Sigmoid colon (tissue), 7 donors: ENCODE measurements at places on chromosomes 5 and 9. TPM values are rescaled to one million over a fixed set of nuclear protein-coding genes. Genes with fewer than 3 reads are reported as not detected.

DNA sequence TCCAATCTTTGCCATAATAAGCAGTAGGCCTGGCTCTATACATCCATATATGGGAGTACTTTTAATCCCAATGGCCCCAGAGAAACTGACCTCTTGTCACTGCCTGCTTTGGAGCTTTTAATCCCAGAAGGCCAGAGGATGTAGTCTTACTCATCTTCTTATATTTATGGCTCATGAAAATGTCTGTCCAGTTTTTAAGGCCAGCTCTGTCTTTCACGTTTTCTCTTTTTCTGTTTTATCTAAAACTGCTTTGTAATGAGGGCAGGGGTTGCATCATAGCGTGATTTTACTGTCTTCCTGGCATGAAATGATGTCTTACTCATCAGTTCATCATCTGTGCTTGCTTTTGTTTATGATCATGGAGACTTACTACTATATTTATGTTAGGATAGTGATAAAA lies 1094.9 kb downstream of the MAT2B start:
- H3K27me3 ChIP-seq: no peaks in the 10 kb centered on the region
- no peak overlapping the region for H3K27ac ChIP-seq
- H3K4me3 ChIP-seq: no peak overlapping the region
- H3K4me1 ChIP-seq: no peaks in the 10 kb centered on the region
- H3K36me3 ChIP-seq: no peaks in the 10 kb centered on the region

GRCh38 chr9:113593682-113594281 lies 130.3 kb downstream of the RGS3 start:
- no peaks in the 10 kb centered on the region for H3K27me3 ChIP-seq
- peak overlapping the region; percentile 85 for H3K27ac ChIP-seq
- DNase-seq: peak; percentile 97
- peaks cover 17% of the 10 kb centered on the region for H3K36me3 ChIP-seq

DNA sequence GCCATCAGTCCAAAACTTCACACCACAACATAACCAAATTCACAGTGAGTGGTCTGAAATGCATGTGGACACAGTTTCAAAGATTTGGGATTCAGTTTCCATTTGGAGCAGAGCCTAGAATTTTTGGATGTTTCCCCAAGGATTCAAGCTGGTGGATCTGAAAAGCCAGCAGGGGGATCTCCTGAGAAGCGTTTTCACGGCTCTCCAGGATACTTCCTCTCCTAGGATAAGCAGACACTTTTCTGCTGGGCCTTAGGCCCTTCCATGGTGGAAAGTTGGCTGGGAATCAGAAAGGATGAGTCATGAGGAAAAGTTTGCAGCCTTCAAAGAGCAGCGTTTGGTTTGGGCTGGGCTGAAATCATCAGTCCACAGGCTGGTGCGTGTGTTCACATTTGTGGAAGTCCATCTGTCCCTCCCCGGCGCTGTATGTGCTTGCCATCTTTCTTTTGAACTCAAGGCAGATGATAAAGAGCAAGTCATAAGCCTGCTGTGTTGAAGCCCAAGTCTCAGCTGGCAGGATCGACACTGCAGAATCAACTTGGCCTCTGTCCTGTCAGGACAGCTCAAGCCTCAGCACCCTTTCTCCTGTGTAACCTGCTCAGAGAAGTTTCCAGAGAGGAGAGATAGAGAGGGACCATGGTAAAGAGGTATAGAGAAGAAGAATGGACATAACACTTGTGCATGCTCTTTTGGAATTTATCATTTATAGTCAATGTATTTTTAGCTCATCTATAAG lies 152.6 kb upstream of the MSX2 start:
- no peaks in the 10 kb centered on the region for H3K27me3 ChIP-seq
- no peaks in the 10 kb centered on the region for H3K36me3 ChIP-seq
- DNase-seq: peak; percentile 81
- no peak overlapping the region for H3K4me3 ChIP-seq

DNA sequence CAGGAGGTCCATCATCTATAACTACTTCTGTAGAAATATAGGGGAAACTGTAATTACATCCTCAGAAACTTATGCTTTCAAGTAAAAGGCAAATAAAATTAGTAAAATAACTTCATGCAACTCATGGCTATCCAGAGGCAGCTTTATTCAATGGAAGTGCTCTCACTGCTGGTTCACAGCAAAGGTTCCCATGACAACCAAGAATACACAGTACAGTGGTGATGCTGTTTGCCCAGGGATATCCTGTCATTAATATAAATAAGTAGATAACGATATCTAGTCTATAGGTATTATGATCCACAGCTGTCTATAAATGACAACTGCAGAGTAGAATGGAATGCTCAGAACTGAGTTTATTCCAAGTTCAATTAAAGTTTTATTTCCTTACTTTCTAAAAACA lies 390.3 kb downstream of the PDE4D start:
- no peaks in the 10 kb centered on the region for H3K27me3 ChIP-seq
- H3K36me3 ChIP-seq: no peaks in the 10 kb centered on the region
- H3K4me3 ChIP-seq: no peak overlapping the region
- H3K4me1 ChIP-seq: no peaks in the 10 kb centered on the region
- no peak for DNase-seq

DNA sequence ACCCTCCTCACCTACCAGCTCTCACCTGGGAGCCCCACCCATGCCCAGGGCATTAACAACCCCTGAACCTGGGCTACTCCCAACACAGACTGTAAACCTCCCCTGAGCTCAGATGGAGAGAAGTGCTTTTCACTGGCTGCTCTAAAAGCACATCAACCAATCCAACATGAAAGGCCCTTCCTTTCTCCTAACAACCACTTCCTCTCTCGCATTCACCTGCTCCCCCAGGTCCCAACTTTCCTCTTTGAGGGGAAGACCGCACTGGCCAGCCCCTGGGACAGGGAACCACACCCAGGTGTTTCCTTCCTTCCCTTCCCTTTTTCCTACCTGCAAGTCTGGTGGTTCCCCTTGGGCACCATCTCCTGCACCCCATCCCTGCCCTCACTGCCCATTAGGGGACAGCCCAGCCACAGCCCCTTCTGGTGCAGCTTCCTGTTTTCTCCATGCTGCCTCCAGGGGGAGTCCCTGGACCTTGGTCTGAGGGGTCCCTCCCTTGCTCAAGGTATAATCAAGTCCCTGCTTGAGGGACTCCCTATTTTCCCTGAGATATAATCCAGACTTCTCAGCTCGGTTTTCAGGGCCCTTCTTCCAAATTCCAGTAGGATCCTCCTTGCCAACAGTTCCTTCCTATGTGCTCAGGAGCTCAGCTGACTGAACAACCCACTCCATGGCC lies 30.5 kb upstream of the DAB2IP start:
- peak overlapping the region; percentile 63 for H3K27ac ChIP-seq
- no peaks in the 10 kb centered on the region for H3K36me3 ChIP-seq
- no peak overlapping the region for H3K4me3 ChIP-seq
- DNase-seq: no peak
- no peaks in the 10 kb centered on the region for H3K27me3 ChIP-seq

GRCh38 chr5:160905285-160905684 lies 53.3 kb upstream of the ATP10B start:
- H3K4me1 ChIP-seq: no peaks in the 10 kb centered on the region
- H3K27me3 ChIP-seq: no peaks in the 10 kb centered on the region
- H3K27ac ChIP-seq: no peak overlapping the region
- no peak for DNase-seq

DNA sequence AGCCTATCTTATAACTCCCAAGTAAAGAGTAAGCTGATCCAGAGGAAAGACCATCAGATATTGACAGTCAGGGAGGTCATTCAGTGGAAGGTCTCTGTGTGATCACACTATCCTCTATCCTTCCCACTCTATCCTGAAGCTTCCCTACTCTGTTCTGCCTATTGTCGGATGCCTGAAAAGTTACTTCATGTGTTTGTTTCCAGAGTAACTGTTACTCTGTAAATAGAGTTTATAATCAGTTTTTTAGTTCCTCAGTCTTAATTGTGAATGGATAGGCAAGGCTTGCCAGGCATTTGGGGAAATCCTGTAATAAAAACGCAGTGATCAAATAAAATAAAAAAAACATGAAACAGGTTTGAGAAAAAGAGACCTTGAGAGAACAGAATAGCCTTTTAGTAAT lies 79.8 kb downstream of the XRCC4 start:
- no peak overlapping the region for H3K27ac ChIP-seq
- no peak for DNase-seq
- H3K36me3 ChIP-seq: no peaks in the 10 kb centered on the region
- no peaks in the 10 kb centered on the region for H3K27me3 ChIP-seq

DNA sequence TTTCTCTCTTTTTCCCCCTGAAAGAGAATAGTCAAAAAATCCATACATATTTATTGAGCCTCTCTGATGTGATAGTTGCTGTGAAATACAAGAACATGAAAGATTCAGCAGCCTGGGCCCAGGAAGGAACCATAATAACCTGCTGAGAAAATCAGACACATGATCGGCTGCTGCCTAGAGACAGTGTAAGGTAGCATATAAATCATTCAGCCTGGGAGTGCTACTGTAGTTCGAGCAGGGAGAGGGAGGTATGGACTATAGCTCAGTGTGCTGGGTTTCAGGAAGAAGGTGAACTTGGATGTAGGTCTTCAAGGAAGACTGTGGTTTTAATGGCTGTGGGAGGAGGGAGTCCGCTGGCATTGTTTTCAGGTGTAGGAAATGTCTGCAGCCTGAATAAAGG lies 469.1 kb downstream of the RAB3C start:
- no peaks in the 10 kb centered on the region for H3K36me3 ChIP-seq
- H3K4me1 ChIP-seq: no peaks in the 10 kb centered on the region
- no peak overlapping the region for H3K4me3 ChIP-seq
- no peaks in the 10 kb centered on the region for H3K27me3 ChIP-seq

- no peaks in the 10 kb centered on the region for H3K27me3 ChIP-seq
- H3K4me1 ChIP-seq: peaks cover 7% of the 10 kb centered on the region
- H3K4me3 ChIP-seq: no peak overlapping the region
- no peak overlapping the region for H3K27ac ChIP-seq
Measured at GRCh38 chr5:145495741-145496140, 339.4 kb downstream of the PRELID2 start.

DNA sequence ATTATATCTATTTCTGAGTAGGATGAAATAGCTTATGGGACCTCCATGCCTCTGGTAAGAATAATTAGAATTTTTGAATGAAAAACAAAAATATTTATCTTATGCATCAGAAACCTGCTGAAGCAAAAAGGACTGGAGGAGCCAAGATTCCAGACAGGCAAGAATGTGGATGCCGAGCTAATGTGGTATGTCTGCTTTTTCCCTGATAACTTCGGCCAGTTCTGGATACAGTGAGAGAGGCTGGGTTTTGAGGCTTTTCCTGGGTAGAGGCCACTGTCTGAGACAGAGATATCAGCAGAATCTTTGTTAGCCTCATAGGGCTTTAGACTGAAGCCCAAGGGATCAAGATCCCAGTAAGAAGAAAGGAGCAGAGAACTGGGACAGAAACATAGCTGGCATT lies 5.2 kb upstream of the CTNND2 start:
- peaks cover under 1% of the 10 kb centered on the region for H3K27me3 ChIP-seq
- no peak for DNase-seq
- no peaks in the 10 kb centered on the region for H3K36me3 ChIP-seq
- H3K4me1 ChIP-seq: no peaks in the 10 kb centered on the region
- no peak overlapping the region for H3K4me3 ChIP-seq
- H3K27ac ChIP-seq: no peak overlapping the region

DNA sequence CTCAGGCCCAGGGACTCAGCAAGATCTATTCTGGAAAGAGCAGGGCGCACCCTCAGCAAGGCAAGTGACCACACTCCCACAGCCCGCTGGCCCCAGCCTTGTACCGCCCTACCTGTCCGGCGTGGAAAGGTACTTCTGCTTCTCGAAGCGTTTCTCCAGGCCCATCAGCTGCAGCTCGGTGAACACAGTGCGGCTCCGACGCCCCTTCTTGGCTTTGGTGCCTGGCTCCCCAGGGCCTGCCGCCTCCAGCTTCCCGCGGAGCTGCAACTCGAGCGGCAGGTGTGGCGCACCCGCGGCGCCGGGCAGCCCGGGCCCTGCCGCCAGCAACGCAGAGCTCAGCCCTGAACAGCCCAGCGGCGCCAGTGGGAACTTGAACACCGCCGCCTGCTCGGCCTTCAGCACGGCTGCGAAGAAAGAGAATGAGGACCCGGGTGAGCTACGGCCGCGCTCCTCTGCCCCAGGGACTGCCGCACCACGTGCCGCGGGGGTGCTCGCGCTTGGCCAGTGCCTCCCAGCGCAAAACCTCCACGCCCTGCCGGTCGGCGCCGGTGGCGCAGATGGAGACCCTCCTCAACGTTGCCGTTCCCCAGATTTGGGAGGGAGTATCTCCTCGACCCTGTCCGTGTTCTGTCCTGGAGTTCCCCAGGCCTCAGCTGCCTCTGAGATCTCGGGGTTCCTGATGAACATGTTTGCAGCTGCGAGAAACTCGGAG lies 2.2 kb downstream of the BARX1 start:
- no peak overlapping the region for H3K27ac ChIP-seq
- H3K4me1 ChIP-seq: peaks cover 51% of the 10 kb centered on the region
- H3K36me3 ChIP-seq: no peaks in the 10 kb centered on the region
- peaks cover 95% of the 10 kb centered on the region for H3K27me3 ChIP-seq
- peak; percentile 41 for DNase-seq

DNA sequence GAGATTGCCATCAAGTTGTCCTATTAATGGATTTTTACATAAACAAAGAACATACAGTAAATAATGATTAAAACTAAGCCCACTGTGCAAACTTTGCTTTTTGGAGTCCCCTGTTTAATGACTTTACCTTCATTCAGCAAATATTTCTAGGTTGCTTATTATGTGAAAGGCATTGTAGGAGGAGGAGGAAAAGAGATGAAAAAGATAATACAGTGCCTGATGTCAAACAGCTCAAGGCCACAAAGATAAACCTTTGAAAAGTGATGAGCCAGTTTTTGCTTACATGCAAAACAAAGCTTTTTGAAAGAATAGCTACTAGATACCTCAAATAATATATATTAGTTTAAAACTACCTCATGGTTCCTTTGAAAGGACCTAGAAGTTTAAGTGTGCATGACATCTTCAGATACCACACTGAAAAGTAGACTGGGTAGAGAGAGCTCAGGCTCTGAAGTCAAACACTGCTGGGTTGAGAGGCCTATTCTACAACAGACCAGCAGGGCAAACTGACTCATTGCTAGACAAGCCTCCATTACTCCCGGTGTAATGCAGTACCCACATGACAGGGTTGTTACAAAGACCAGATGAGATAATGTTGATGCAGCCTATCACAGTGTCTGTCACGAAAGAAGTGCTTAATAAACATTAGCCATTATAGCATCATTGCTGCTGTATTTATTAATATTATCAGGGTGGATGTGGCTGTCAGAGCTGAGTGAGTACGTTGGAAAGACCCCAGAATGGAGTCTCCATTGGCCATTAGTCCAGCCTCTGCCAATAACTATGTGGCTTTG lies 11.8 kb downstream of the DEPDC1B start:
- H3K27ac ChIP-seq: no peak overlapping the region
- DNase-seq: no peak
- no peak overlapping the region for H3K4me3 ChIP-seq
- H3K27me3 ChIP-seq: no peaks in the 10 kb centered on the region
- H3K4me1 ChIP-seq: no peaks in the 10 kb centered on the region

GRCh38 chr5:150540042-150540441 lies 32.1 kb downstream of the NDST1 start:
- no peak overlapping the region for H3K4me3 ChIP-seq
- no peak for DNase-seq
- H3K27me3 ChIP-seq: no peaks in the 10 kb centered on the region
- H3K27ac ChIP-seq: peak overlapping the region; percentile 88

The LOX gene
- 21.6 TPM for total RNA-seq

The PCDHA11 gene
- 0.16 TPM for total RNA-seq

The VCAN gene
- total RNA-seq: 115 TPM

The ZNF169 gene
- total RNA-seq: 21.3 TPM
